ENCODE measurements at places on chromosomes 11 and 22. TPM values are rescaled to one million over a fixed set of nuclear protein-coding genes. Genes with fewer than 3 reads are reported as not detected.

DNA sequence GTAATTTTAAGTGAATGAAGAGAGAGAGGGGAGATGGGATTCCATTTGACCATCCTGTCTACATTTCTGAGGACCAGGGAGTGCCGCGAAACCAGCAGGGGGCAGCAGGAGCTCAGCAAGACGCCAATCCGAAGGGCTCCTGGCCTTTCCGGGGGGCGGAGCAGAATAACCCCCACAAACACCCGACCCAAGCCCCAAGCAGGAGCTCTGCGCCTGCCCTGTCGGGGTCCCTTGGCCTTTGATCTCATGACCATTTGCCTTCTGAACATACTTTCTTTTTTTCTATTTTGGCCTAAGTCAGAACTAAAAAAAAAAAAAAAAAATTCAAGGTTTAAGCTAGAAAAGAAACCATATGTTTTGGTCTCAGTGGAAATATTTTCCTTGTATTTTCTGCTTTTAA, 21.9 kb upstream of the SCN2B start:
- H3K27ac ChIP-seq: no peak overlapping the region
- H3K4me3 ChIP-seq: no peak overlapping the region
- H3K36me3 ChIP-seq: no peaks in the 10 kb centered on the region
- no peak for DNase-seq

- H3K36me3 ChIP-seq: peaks cover 53% of the 10 kb centered on the region
- no peaks in the 10 kb centered on the region for H3K4me1 ChIP-seq
- DNase-seq: no peak
- peak overlapping the region; percentile 75 for H3K27ac ChIP-seq
- no peaks in the 10 kb centered on the region for H3K27me3 ChIP-seq
Measured at GRCh38 chr11:47620836-47621378, 21.5 kb downstream of the MTCH2 start.

- no peaks in the 10 kb centered on the region for H3K27me3 ChIP-seq
- no peak for DNase-seq
- no peak overlapping the region for H3K4me3 ChIP-seq
- no peak overlapping the region for H3K27ac ChIP-seq
Measured at GRCh38 chr22:37356922-37357321, 70.4 kb downstream of the ELFN2 start.

DNA sequence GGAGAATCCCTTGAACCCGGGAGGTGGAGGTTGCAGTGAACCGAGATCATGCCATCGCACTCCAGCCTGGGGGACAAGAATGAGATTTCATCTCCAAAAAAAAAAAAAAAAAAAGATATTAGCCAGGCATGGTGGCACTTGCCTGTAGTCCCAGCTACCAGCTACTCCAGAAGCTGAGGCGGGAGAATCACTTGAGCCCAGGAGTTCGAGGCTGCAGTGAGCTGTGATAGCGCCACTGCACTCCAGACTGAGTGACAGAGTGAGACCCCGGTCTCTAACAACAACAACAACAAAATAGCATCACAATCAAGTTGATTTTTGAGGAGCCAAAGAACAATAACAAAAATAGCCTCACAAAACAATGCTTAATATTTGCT, 2.3 kb downstream of the PMM1 start:
- peaks cover 25% of the 10 kb centered on the region for H3K4me1 ChIP-seq
- no peak overlapping the region for H3K4me3 ChIP-seq
- H3K36me3 ChIP-seq: peaks cover 30% of the 10 kb centered on the region
- H3K27me3 ChIP-seq: no peaks in the 10 kb centered on the region
- DNase-seq: no peak

DNA sequence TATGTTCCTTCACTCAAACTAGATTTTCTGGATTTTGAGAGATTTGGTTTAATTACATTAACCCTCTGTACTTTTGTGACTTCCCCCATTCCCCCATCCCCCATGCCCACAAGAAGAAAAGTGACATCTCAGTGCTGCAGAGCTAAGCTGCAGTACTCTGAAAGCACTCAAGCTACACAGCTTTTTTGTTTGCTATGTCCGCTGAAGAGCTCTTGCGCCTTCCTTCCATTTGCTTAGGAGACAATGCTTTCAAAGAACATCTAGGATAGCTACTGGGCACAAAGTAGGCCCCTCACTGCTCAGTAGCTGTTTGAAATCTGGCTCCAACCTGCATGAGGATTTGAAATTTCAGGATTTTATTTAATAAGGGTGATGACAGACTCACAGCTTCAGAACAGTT, 69.7 kb downstream of the SLC17A6 start:
- no peak overlapping the region for H3K27ac ChIP-seq
- DNase-seq: no peak
- no peaks in the 10 kb centered on the region for H3K4me1 ChIP-seq
- H3K36me3 ChIP-seq: no peaks in the 10 kb centered on the region

The MOGAT2 gene
- total RNA-seq: not detected

DNA sequence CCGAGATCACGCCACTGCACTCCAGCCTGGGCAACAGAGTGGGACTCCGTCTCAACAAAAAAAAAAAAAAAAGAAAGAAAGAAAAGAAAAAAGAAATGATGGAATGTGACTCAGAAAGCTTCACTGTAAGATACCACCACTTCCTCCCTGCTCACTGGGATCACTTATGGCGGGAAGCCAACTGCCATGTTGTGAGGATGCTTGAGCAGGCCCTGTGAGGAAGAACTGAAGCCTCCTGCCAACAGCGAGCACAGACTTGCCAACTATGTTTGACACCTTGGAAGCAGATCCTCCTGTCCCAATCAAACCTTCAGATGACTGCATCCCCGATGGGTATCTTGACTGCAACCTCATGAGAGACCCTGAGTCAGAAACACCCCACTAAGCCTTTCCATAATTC, 8.3 kb downstream of the SEC14L6 start:
- H3K4me1 ChIP-seq: peaks cover 18% of the 10 kb centered on the region
- no peak overlapping the region for H3K4me3 ChIP-seq
- no peak overlapping the region for H3K27ac ChIP-seq
- DNase-seq: peak; percentile 8

DNA sequence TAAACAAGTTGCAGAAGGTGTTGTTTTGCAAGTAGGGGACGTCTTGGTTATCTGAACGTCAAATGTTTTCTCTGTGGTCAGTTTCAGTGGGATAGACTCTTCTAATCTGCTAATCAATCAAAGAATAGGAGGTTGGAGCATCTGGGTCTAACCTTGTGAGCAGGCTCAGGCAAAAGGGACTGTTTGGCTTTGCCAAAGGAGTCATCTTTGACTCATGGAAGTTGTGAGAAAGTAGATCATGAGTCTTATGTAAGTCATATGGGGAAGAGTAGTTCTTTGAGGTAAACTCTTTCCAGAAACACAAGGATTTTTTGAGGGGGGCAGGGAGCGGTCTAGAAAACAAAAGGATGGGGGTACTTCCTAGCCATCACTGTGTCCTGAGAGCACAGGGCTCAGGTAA, 27.1 kb upstream of the TOP3B start:
- H3K27ac ChIP-seq: no peak overlapping the region
- H3K36me3 ChIP-seq: no peaks in the 10 kb centered on the region

GRCh38 chr11:10032935-10033334, 261.1 kb downstream of the SBF2 start:
- H3K27ac ChIP-seq: no peak overlapping the region
- H3K27me3 ChIP-seq: no peaks in the 10 kb centered on the region
- no peaks in the 10 kb centered on the region for H3K4me1 ChIP-seq
- H3K36me3 ChIP-seq: no peaks in the 10 kb centered on the region

DNA sequence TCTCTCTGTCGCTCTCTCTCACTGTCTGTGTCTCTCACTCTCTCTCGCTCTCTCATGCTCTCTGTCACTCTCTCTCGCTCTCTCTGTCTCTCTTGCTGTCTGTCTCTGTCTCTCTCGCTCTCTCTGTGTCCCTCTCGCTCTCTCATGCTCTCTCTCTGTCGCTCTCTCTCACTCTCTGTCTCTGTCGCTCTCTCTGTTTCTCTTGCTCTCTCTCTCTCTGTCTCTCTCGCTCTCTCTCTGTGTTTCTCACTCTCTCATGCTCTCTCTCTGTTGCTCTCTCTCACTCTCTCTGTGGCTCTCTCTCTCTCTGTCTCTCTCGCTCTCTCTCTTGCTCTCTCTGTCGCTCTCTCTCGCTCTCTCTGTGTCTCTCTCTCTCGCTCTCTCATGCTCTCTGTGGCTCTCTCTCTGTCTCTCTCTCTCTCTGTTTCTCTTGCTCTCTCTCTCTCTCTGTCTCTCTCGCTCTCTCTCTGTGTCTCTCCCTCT, 33.2 kb upstream of the BRSK2 start:
- H3K36me3 ChIP-seq: no peaks in the 10 kb centered on the region
- DNase-seq: no peak
- no peak overlapping the region for H3K27ac ChIP-seq
- no peak overlapping the region for H3K4me3 ChIP-seq
- H3K27me3 ChIP-seq: no peaks in the 10 kb centered on the region
- no peaks in the 10 kb centered on the region for H3K4me1 ChIP-seq

The APOC3 gene
- total RNA-seq: not detected

- H3K27ac ChIP-seq: no peak overlapping the region
- no peak overlapping the region for H3K4me3 ChIP-seq
- H3K36me3 ChIP-seq: no peaks in the 10 kb centered on the region
Measured at GRCh38 chr11:125071435-125071834, 8.3 kb downstream of the SLC37A2 start.

DNA sequence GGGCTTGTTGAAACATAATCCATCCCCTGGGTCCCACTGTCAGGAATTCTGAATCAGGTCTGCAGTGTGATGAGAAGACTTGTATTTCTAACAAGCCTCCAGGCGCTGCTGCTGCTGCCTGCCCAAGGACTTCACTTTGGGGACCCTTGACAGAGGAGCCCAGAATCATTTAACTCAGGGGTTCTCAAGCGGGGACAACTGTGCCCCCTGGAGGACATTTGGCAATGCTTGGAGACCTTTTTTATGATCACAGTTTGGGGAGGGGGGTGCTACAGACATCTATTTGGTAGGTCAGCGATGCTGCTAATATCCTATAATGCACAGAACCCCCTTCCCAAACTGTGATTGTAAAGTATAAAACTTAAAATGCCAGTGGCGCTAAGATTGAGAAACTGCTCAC, 312.8 kb downstream of the OPCML start:
- H3K4me3 ChIP-seq: no peak overlapping the region
- DNase-seq: no peak
- H3K27ac ChIP-seq: no peak overlapping the region
- peaks cover 14% of the 10 kb centered on the region for H3K27me3 ChIP-seq
- no peaks in the 10 kb centered on the region for H3K36me3 ChIP-seq

DNA sequence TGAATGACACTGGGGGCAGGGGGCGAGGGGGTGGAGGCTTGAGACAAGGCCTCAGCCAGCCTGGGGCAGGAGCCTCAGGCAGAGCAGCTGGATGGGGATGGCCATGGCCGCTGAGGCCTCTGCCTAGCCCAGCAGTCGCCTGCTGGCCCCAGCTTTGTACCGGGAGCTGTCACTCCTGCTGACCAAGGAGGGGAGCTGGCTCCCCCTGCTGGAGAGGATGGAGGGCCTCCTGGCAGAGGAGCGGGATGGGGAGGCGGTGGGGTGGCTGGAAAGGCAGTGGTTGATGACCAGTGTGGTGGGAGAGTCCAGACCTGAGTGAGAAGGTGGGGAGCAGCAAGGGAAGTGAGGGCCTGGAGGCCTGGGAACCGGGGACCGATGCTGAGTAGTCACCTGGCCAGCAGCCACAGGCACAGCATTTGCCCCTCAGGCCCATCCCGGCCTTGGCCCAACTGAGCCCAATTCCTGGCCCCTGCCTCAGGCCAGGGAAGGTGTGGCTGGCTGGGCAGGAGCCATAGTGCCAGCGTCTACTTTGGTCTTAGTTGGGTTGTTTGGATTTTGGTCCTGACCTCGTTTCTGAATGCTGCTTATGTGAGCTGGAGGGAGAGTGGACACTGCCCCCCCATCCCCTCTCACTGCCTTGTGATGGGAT, 6.0 kb upstream of the SUSD2 start:
- H3K27me3 ChIP-seq: no peaks in the 10 kb centered on the region
- DNase-seq: no peak
- H3K4me3 ChIP-seq: no peak overlapping the region
- peaks cover 93% of the 10 kb centered on the region for H3K36me3 ChIP-seq
- peaks cover 22% of the 10 kb centered on the region for H3K4me1 ChIP-seq
- no peak overlapping the region for H3K27ac ChIP-seq

The USP2 gene
- 3.0 TPM for total RNA-seq

The CBLIF gene
- total RNA-seq: not detected

DNA sequence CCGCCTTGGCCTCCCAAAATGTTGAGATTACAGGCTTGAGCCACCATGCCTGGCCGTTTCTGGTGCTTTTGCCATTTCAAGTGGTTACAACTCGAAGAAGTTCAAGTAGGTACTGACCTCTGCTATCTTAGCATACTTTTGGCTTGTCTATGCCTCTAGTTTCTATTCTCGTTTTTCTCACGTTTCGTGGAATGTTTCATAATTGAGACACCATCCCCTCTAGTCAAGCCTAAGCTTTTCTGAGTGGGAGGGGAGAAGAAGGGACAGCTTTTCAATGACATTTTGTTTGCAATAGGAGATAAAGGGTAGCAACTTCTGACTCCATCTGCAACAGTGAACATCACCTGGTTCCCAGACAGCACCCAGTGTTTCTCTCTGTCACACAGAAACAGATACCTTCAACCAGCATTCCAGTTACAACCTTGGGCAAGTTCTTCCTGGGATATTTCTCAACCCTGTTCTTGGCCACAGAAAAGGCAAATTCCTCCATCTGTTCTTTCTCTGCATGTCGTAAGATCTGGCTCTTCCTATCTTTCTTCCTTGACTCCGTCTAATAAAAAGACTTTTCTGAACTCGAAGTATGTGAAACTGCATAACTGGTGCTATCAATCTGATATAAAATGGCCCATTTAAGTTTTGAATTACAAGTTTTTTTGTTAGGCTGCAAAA, 25.5 kb downstream of the DDI1 start:
- no peaks in the 10 kb centered on the region for H3K27me3 ChIP-seq
- no peaks in the 10 kb centered on the region for H3K36me3 ChIP-seq
- no peaks in the 10 kb centered on the region for H3K4me1 ChIP-seq

The TAF1D gene
- 103 TPM for total RNA-seq

The CNGA4 gene
- 0.39 TPM for total RNA-seq

- no peaks in the 10 kb centered on the region for H3K27me3 ChIP-seq
- H3K4me1 ChIP-seq: peaks cover 40% of the 10 kb centered on the region
- H3K4me3 ChIP-seq: no peak overlapping the region
- H3K27ac ChIP-seq: no peak overlapping the region
- no peaks in the 10 kb centered on the region for H3K36me3 ChIP-seq
Measured at GRCh38 chr11:8241373-8242117, 22.1 kb downstream of the LMO1 start.

GRCh38 chr11:1121813-1122663, 35.7 kb upstream of the MUC5AC start:
- no peak overlapping the region for H3K27ac ChIP-seq
- DNase-seq: no peak
- no peak overlapping the region for H3K4me3 ChIP-seq
- H3K4me1 ChIP-seq: no peaks in the 10 kb centered on the region
- no peaks in the 10 kb centered on the region for H3K36me3 ChIP-seq

- no peak overlapping the region for H3K27ac ChIP-seq
- H3K4me1 ChIP-seq: peaks cover 32% of the 10 kb centered on the region
- peaks cover 86% of the 10 kb centered on the region for H3K36me3 ChIP-seq
- H3K27me3 ChIP-seq: no peaks in the 10 kb centered on the region
- H3K4me3 ChIP-seq: no peak overlapping the region
Measured at GRCh38 chr11:133929401-133930052, 27.2 kb downstream of the IGSF9B start.
